Ovary (tissue), 10 donors: ENCODE measurements at places on chromosomes 2 and 18.

DNA sequence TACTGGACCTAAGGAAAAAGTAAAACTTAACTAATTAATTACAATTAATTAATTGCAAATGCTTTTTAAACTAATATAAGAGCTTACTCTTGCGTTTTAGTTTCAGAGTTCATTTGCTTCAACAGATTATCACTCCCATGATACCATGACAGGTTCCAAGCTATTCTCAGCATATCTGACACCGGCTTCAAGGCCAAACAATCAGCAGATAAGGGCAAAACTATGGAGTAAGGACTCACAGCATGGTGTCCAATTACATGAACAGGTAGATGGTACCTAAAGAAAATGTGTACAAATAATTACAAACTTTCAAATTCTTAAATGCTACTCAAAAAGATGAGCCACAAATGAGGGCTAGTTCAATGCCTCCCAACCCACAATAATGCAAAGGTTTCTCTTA lies 77.2 kb downstream of the RTTN start:
- no peak overlapping the region for H3K27ac ChIP-seq
- H3K4me3 ChIP-seq = no peak overlapping the region
- no peaks in the 10 kb centered on the region for H3K27me3 ChIP-seq
- H3K36me3 ChIP-seq = no peaks in the 10 kb centered on the region

DNA sequence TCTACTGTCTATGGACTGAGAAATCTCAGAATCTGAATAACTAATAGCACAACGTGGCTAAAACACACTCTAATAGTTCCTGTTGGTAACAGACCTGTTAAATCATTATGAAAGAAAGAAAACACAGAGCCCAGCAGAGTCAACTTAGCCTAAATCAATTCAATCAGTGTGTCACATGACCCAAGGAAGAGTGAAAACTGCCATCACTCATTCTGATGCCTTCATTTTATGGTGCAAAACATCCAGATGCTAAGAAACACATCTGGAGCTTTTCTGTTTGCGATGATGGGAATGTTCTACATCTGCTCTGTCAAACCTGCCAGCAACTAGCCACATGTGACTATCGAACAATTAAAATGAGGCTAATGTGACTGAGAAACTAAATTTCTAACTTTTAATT lies 295.7 kb upstream of the TRIB2 start:
- no peak overlapping the region for H3K27ac ChIP-seq
- no peak for DNase-seq
- no peaks in the 10 kb centered on the region for H3K27me3 ChIP-seq
- no peak overlapping the region for H3K4me3 ChIP-seq
- peaks cover 12% of the 10 kb centered on the region for H3K4me1 ChIP-seq

- H3K27ac ChIP-seq = no peak overlapping the region
- H3K36me3 ChIP-seq = no peaks in the 10 kb centered on the region
- DNase-seq = no peak
- H3K4me3 ChIP-seq = no peak overlapping the region
Measured at GRCh38 chr2:12651641-12652040, 65.1 kb upstream of the TRIB2 start.

DNA sequence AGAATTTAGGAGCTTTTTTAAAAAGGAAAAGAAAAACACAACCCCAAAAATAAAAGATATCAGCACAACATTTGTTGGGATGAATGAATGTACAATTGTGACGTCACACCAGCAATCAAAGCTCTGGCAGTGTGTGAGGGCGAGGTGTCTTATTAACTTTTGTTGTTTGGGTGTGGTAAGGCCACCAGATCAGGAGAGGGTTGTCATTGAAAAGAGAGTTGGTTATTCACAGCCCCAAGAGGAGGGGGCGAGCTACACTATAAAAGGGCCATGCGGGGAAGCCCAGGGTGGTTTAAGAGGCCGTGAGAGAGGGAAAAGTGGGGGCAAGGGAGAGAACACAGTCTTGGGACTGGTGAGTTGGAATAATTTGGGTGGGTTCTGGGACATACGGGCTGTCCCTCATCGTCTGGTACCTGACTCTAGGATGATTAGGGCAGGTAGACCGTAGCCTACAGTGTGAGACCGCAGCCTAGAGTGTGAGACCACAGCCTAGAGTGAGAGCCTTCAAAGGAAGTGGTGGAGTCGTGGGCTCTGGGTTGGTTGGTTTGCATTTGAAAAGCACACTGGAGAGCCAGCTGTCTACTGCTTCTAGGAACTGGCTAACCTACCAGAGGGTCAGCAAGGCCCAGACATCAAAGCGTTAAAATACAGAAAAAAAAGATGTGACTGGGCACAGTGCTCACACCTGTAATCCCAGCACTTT lies 128.4 kb downstream of the INO80D start:
- no peaks in the 10 kb centered on the region for H3K27me3 ChIP-seq
- H3K4me3 ChIP-seq = no peak overlapping the region
- no peak overlapping the region for H3K27ac ChIP-seq
- no peak for DNase-seq
- H3K36me3 ChIP-seq = no peaks in the 10 kb centered on the region
- H3K4me1 ChIP-seq = no peaks in the 10 kb centered on the region

DNA sequence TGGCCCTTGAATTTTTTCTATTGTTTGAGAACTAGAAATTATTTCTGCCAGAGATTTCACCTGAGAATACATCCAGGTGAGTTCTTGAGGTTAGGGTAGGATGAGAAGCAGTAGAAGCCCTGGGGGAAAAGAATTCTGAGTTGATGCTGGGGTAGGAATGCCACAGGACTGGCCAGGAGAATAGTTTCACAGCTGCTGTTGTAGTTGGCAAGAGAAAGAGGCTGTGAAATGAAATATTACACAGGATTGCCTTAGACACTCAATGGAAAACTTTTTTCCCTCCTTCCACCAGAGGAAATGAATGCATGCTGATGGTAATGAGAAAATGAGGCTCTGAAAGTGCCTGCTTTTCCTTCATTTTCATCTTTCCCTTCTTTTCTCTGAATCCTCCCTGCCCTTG lies 54.6 kb downstream of the PRKCE start:
- no peak for DNase-seq
- H3K27ac ChIP-seq = no peak overlapping the region
- no peaks in the 10 kb centered on the region for H3K27me3 ChIP-seq

DNA sequence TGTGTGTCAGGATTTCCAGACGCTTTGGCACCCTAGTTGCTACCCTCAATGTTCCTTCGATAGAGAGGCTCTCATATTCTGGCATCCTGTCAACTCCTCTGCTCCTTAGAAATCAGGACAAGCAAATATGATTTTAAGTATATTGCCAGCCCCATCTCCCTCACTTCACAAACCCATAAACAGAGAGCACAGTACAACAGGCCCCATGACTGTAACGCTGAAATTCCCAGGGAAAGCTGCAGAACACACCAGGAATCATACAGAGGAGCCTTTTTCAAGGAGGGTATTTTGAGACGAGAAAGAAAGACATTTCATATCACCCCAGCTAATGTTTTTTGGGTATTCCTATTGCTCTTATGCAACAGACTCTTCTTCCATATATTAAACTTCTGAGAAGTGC lies 162.9 kb downstream of the NAPG start:
- no peaks in the 10 kb centered on the region for H3K36me3 ChIP-seq
- no peaks in the 10 kb centered on the region for H3K27me3 ChIP-seq
- H3K27ac ChIP-seq = no peak overlapping the region
- H3K4me1 ChIP-seq = no peaks in the 10 kb centered on the region

DNA sequence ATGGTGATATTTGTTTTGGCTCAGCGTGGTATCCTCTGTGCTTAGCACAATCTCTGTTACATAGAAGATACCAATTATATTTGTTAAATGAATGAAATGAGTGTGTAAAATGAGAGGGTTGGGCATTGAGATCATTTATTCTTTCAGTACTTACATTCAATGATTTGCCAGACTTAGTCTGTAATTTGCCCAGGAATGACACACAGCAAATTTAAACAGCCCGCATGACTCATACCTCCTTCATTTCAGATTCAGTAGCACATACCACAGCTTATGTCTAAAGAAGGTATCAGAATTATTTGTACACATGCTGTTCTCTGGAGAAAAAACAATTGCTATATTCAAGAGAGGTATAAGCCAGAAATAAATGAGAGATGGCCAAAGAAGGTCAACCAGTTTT lies 37.0 kb downstream of the KLHL14 start:
- H3K27ac ChIP-seq = no peak overlapping the region
- H3K4me1 ChIP-seq = no peaks in the 10 kb centered on the region
- no peaks in the 10 kb centered on the region for H3K36me3 ChIP-seq

DNA sequence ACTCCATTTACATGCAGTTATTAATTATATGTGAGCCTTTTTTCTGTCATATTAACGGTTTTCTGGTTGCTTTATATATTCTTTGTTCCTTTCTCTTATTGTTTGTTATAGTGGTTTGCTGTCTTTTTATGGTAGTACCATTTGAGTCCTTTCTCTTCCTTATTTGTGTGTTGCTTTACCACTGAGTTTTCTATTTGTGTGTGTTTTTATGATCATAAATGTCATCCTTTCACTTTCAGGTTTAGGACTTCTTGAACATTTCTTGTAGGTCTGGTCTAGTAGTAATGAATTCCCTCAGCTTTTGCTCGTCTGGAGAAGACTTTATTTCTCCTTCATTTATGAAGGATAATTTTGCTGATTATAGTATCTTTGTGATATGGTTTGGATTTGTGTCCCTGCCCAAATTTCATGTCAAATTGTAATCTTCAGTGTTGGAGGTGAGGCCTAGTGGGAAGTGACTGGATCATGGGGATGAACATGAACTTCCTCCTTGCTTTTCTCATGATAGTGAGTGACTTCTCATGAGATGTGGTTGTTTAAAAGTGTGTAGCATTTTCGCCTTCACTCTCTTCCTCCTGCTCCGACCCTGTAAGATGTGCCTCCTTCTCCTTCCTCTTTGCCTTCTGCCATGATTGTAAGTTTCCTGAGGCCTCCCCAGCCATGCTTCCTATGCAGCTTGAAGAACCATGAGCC lies 11.5 kb downstream of the GCC2 start:
- no peak overlapping the region for H3K27ac ChIP-seq
- no peaks in the 10 kb centered on the region for H3K36me3 ChIP-seq
- no peak overlapping the region for H3K4me3 ChIP-seq
- H3K27me3 ChIP-seq = no peaks in the 10 kb centered on the region
- DNase-seq = no peak
